Activated T-helper 1 cell treated with anti-CD3 and anti-CD28 coated beads, Interleukin-12 subunit alpha, Interleukin-12 subunit beta, Interleukin-2, Interleukin-4 antibody, amounts not matched to agents 30 ng/mL and 10 ng/mL and 1 ng/mL, durations not matched to agents 14 hours and 24 hours and 36 hours (primary cell): ENCODE measurements at places on chromosomes 3 and 15. TPM values are rescaled to one million over a fixed set of nuclear protein-coding genes. Genes with fewer than 3 reads are reported as not detected.

CADM2 gene
- total RNA-seq, result not detected in 2 replicates

TMCO5A gene
- total RNA-seq, result not detected in 2 replicates

ATP6V1A gene
- 39.1 and 40.0 TPM in 2 replicates for total RNA-seq

GOLGA8Q gene
- total RNA-seq, result 1.1 and 2.0 TPM in 2 replicates

CLDN18 gene
- total RNA-seq, result not detected in 2 replicates

CCDC39 gene
- not detected in 2 replicates for total RNA-seq

ATR gene
- total RNA-seq, result 27.0 and 35.5 TPM in 2 replicates

DNA sequence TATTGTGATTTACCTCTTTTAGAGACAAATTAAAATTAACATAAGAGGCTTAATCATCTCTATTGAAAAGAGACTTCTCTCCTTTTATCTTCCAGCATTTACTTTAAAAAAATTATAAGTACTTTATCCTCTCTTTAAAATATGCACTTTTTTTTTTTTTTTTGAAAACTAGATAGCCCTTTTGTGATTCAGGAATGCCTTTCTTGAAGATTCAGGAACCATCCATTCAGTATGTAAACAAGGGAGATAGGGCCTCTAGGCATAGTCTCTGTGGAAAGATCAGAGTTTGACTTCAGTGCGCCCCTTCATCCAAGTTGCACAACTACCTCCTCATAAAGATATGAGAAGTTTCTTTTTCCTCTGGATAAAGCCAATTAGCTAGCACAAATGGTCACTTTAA, 1163.7 kb downstream of the SI start:
- no peak for DNase-seq

GRCh38 chr3:75906555-75907112, 121.3 kb upstream of the ZNF717 start:
- DNase-seq, result no peak

DNA sequence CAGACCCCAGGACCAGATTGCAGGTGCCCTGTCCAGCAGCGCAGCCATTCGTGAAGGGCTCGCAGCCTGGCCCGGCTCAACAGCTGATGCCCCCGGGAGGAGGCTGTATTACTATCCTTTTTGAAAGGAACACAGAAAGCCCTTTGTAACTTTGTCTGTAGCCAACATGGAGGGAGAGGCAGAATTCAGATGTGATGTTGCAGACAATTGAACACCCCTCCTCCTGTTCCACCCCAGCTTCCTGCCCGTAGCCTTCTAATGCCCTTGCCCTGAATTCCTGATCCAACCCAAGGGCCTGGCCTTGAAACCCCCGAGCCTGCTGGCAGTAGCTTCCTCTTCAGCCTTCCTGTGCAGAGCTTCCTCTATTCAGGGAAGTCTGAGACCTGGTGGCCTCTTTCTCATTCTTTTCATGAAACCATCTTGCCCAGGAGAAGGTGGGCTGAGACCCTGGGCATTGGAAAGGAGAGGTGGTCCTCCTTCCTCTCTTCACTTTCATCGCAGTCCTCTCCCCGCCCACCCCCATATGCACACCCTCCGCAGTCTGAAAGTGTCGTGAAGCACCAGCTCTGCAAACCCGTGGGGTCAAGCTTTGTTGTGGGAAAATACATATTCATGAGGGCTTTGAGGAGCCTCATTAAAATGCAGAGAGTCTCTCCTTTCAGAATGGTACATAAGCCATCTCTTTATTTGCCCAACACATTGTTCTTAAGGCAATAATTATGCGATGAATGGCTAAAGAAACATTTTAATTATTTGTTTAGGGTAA, 109.2 kb downstream of the APBA2 start:
- DNase-seq, result no peak

DNA sequence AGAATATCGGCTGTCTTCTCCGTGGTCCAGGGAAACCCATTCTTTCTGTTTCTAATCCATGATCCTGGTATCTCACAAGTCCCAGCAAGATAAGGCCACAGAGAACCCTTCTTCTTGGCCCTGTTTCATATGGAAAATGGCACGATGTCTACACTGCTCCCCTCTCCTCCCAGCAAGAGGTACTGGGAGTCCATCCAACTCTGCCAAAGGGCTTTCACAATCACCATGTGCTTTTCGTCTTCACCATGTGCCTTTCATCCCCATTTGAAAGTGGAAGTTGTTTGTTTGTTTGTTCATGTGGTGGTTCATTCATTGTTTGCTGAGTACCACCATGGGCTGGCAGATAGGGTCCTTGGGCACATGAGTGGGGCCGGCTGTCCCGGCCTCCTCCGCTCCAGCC, 5.5 kb downstream of the ITIH3 start:
- DNase-seq, result no peak

- no peak for DNase-seq
These were observed 6.7 kb downstream of the BCL2L10 start for GRCh38 chr15:52105846-52106245.

DNA sequence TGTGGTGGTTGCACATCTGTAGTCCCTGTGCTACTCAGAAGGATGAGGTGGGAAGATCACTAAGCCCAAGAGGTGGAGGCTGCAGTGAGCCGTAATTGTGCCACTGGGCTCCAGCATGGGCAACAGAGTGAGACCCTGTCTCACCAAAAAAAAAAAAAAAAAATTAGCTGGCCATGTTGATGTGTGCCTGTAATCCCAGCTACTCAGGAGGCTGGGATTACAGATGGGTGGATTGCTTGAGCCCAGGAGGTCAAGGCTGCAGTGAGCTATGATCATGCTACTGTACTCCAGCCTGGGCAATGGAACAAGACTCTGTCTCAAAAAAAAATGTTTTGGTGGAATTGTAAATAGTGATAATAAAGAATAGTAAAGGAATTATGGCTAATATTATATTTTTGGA, 9.9 kb downstream of the ATRIP start:
- no peak for DNase-seq

GRCh38 chr3:190017521-190018288, 103.0 kb downstream of the P3H2 start:
- DNase-seq, result no peak

- DNase-seq, result no peak
These were observed 419.3 kb downstream of the MAGI1 start for GRCh38 chr3:65619451-65619881.

- DNase-seq, result no peak
These were observed 131.6 kb downstream of the NLGN1 start for GRCh38 chr3:173529062-173529711.

DNA sequence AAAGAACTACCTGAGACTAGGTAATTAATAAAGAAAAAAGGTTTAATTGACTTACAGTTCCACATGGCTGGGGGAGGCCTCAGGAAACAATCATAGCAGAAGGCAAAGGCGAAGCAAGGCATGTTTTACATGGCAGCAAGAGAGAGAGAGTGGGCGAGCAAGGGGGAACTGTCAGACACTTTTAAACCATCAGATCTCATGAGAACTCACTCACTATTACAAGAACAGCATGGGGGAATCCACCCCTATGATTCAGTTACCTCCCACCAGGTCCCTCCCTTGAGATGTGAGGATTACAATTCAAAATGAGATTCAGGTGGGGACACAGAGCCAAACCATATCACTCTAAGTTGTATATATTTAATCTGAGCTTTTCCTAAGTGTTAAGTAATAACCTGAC, 79.0 kb upstream of the MLF1 start:
- DNase-seq, result no peak
